ENCODE measurements at places on chromosomes 2 and 18.

GRCh38 chr2:38850045-38850444, 25.7 kb downstream of the DHX57 start:
- DNase-seq = no peak

GRCh38 chr2:138323382-138324067, 178.0 kb upstream of the SPOPL start:
- no peak for DNase-seq

- DNase-seq = no peak
Observed at GRCh38 chr18:50427896-50428295, 53.0 kb downstream of the SKA1 start.

GRCh38 chr2:230218421-230218820, 1.4 kb downstream of the SP110 start:
- no peak for DNase-seq

GRCh38 chr2:65545837-65546805, 113.7 kb upstream of the SPRED2 start:
- no peak for DNase-seq

- DNase-seq = no peak
Observed at GRCh38 chr2:179703702-179704101, 157.7 kb downstream of the ZNF385B start.

DNA sequence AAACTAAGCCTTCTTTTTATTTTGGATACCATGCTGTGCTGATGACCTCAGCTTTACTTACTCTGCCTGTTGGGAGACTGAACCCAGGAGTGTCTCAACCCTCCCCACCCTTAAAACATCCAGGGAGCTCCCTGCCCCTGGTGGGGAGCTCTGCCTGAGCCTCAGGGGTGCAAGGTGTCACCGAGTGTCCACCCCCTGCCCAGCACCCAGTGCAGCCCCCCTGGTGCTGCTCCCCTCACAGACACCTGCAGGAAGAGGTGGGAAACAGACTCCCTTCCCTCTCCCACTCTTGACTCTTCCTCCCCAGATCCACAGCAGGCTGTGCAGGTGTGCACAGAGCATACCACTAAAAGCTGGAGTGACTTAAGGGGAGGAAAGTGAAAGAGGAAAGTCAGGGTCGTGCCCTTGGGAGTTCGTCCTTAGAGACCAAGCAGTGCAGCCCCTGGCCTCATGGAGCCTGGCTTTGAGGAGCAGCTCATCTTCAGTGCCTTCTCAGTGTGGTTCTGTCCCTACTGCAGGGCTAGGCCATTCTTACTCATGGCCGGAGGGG, 51.3 kb downstream of the MYO7B start:
- DNase-seq = no peak

GRCh38 chr2:191806396-191806795, 40.5 kb downstream of the CAVIN2 start:
- no peak for DNase-seq

DNA sequence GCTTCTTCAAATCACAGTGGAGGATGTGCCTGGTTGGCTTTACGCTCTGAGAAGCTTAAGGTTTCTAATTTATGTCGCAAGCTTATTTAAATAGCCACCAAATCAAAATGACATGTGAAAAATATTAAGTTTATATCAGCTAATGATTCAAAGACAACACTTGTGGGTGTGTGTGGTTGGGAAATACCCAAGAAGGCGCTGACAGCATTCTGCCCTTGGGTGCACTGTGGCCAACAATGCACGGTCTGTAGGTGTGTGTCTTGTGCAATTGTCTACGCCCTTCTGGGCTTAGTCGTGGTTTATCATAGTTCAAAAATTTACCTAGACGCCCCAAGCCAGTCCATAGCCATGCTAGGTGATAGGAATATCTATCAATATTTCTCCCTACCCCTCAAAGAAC, 60.9 kb downstream of the KCTD1 start:
- no peak for DNase-seq

- DNase-seq = no peak
Observed at GRCh38 chr2:223654384-223654915, 52.3 kb upstream of the SCG2 start.

GRCh38 chr18:55415258-55415871, 172.6 kb downstream of the TCF4 start:
- DNase-seq = peak; percentile 37

- no peak for DNase-seq
Observed at GRCh38 chr2:2827046-2827636, 496.1 kb upstream of the MYT1L start.

DNA sequence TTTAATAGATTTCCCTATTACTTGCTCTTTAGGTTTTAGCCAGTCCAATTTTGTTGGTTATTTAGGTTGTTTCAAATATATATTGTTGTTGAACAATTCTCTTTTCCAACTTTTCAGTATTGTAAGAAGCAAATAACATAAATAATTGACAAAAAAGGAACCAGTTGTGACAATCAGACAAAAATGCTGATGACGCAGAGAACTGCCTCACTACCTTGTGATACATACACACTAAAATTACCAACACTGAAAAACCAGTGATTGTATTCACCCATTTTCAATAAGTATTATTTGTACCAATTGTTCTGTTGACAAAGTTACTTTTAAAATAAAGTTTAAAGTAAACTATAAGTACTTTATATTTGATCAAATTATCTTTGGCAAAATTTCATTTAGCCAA, 43.1 kb upstream of the NABP1 start:
- no peak for DNase-seq

GRCh38 chr2:191266201-191266600, 21.0 kb downstream of the MYO1B start:
- no peak for DNase-seq

DNA sequence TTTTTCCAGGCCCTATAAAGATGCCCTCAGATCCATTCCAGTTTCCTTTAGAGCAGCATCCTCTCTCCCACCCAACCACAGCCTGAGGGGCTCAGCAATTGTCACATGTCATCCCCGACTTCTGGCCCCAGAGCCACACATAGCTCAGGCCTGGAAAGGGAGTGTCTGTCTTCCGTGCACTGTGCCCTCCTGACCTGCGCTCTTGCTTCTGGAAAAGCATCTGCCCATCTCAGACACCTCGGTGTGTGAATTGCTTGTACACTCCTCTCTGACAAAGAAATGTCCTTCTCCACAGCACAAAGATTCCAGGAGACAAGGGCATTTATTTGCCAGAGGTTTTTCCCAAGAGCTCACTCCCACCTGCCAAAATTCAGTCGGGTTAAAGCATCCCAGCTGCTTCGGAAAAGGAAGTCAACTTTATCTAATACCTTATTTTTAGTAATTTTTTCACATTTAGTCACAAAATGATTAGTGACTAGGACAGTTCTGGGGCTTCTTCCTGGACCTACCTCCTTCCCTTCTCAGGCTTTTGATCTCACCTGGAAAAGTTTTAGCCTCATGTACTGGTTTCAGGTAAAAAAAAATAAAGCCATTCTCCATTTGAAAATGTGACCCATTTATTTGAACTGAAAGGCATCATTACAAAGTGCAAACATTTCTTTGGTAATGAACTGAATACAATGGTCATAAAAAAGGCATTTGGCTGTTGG, 112.9 kb downstream of the PXDN start:
- no peak for DNase-seq

- DNase-seq = no peak
Observed at GRCh38 chr2:140880573-140880972, 1250.2 kb downstream of the LRP1B start.

DNA sequence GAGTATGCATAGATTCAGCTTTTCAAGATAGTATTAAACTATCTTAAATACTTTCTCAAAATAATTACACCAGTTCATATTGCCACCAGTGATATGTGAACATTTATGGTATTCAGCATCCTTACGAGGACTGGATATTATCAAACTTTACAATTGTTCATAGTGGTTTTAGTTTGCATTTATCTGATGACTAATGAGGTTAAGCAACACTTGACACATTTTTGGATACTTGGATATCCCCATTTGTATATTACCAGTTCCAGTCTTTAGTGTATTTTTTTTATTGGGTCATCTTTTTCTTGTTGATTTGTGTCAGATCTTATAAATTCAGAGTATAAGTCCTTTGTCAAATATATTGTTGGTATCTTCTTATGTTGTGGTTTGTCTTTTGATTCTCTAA, 128.4 kb downstream of the ASXL3 start:
- no peak for DNase-seq

DNA sequence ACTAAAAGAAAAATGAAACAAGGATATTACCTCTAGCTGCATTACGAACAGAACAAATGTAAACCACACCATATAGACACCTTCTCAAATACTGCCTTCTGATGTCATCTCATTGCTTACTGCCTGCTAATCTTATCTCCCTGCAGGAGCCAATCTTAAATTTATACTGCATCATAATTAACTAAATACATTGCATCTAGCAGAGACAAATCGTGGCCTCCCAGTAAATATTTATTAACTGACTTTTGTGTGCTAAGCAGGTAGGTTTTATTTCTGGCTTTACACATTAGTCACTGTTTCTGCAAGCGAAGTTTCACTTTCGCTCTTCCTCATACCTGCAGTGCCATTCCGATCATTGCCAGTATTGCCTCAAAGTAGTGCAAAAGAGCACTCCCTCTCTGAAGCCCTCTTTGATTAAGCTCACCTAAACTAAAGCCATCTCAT, 67.5 kb downstream of the SPATS2L start:
- DNase-seq = no peak

GRCh38 chr2:111049792-111050640, 70.7 kb upstream of the BCL2L11 start:
- no peak for DNase-seq

GRCh38 chr2:2528846-2529245, 197.8 kb upstream of the MYT1L start:
- no peak for DNase-seq

DNA sequence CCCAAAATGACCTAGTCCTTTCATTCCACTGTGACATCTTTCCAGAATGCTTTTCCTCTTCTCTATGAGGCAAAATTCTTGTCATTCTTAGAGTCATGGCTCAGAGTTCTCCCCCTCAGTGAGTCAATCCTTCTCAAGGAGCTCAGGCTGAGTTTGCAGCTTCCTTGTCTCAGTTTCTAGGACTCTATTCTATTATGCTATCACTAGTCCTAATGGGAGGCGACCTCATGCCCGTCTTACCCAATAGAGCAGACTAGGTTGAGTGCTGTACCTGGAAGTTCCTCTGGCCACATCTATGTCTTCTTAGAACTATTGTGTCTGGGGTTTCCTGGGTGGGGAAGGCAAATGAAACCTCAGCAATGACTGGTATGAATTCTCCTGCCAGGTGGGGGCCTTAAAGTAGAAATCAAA, 51.5 kb downstream of the HAUS1 start:
- peak; percentile 22 for DNase-seq

- DNase-seq = no peak
Observed at GRCh38 chr2:236157815-236158498, 10.2 kb downstream of the GBX2 start.

DNA sequence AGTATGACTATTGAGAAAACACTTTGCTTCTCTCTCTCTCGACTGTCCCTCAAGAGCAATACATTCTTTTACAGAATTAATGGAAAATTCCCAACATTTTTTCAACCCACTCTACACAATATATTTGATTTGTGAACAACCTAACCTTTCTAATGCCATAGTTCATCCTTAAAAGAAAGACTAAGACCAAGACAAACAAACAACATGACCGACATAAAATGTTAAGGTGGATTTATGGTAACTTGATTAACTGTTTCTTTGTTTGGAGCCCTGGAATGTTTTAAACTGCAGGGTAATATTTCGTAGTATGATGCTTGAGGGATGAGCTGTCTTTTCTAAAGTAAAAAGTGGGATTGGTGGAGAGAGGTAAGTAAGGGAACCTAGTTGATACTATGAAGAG, 738.2 kb downstream of the MBD2 start:
- no peak for DNase-seq
